ENCODE measurements at places on chromosomes 2 and 18. TPM values are rescaled to one million over a fixed set of nuclear protein-coding genes. Genes with fewer than 3 reads are reported as not detected.

GRCh38 chr2:6771634-6772611 is 93.8 kb downstream of the CMPK2 start:
- no peak for DNase-seq
- no peaks in the 10 kb centered on the region for H3K36me3 ChIP-seq
- H3K4me1 ChIP-seq = peaks cover 12% of the 10 kb centered on the region

DNA sequence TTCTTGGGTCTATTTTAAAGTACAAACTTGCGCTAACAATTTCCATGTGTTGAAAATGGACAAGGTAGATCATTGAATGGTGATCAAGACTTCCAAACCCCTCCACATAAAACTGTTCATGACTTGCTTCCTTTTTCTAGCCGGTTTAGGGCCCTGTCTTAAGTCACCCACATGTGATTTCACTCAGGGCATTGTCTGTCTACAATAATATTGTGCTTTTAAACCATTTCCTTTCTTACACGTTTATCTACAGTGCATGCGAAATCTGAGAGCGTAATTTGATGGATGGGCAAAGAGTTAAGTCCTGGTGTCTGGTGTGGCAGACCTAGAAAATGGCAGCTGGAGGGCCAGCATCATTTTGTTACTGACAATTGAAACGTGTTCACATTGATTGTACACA is 2.0 kb upstream of the ZNF516 start:
- H3K4me3 ChIP-seq = no peak overlapping the region
- DNase-seq = no peak
- H3K36me3 ChIP-seq = no peaks in the 10 kb centered on the region
- no peak overlapping the region for H3K27ac ChIP-seq

DNA sequence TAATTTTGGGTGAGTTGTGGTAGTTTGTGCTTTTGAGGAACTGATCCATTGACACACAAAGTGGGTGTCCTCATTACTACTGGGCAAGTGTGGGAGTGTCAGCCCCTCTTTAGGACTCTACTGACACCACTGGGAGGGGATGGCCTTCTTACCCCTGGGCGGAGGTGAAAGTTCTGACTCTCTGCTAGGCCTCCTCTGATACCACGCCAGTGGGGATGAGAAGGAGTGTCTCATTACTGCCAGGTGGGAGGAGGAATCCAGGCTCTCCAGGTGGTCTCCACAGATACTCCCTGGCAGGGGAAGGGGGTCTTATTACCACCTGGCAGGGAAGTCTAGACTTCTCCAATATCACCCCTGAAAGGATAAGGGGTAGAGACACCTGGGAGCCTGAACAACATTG is 9.1 kb downstream of the LCLAT1 start:
- no peak overlapping the region for H3K4me3 ChIP-seq
- no peaks in the 10 kb centered on the region for H3K36me3 ChIP-seq
- H3K27me3 ChIP-seq = no peaks in the 10 kb centered on the region
- DNase-seq = no peak

GRCh38 chr18:3103576-3103975 is 90.6 kb upstream of the LPIN2 start:
- H3K4me3 ChIP-seq = no peak overlapping the region
- H3K27ac ChIP-seq = no peak overlapping the region
- peaks cover 2% of the 10 kb centered on the region for H3K36me3 ChIP-seq

GRCh38 chr2:71461304-71461671 is 7.9 kb downstream of the DYSF start:
- no peak overlapping the region for H3K4me3 ChIP-seq
- no peak overlapping the region for H3K27ac ChIP-seq
- DNase-seq = no peak
- H3K36me3 ChIP-seq = no peaks in the 10 kb centered on the region
- peaks cover 47% of the 10 kb centered on the region for H3K4me1 ChIP-seq

- DNase-seq = no peak
- H3K4me1 ChIP-seq = no peaks in the 10 kb centered on the region
- no peak overlapping the region for H3K4me3 ChIP-seq
- no peak overlapping the region for H3K27ac ChIP-seq
Measured at GRCh38 chr2:70702711-70703395, 65.1 kb downstream of the ADD2 start.

DNA sequence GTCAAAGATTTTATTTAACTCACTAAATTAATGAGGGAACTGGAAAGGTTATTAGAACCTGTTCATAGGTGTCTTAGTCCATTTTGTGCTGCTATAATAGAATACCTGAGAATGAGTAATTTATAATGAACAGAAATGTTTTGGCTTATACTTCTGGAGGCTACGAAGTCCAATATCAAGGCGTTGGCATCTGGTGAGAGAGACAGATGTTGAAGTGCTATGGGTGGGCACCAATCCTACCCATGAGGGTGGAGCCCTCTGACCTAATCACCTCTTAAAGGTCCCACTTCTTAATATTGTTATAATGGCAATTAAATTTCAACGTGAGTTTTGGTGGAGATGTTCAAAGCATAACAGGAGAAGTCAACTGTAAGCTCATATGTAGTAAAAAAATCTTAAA is 5.1 kb downstream of the RPIA start:
- no peak overlapping the region for H3K27ac ChIP-seq
- no peak for DNase-seq
- H3K27me3 ChIP-seq = no peaks in the 10 kb centered on the region
- peaks cover 23% of the 10 kb centered on the region for H3K4me1 ChIP-seq
- peaks cover 3% of the 10 kb centered on the region for H3K36me3 ChIP-seq

GRCh38 chr2:102592601-102593000 is 26.8 kb upstream of the SLC9A2 start:
- H3K4me1 ChIP-seq = no peaks in the 10 kb centered on the region
- no peak for DNase-seq
- H3K27ac ChIP-seq = no peak overlapping the region
- no peak overlapping the region for H3K4me3 ChIP-seq

NT5DC4 gene
- not detected for total RNA-seq

GLI2 gene
- total RNA-seq = 37.0 TPM

NXPH2 gene
- not detected for total RNA-seq

DAW1 gene
- total RNA-seq = 0.65 TPM
